ENCODE measurements at places on chromosomes 6 and 20.

DNA sequence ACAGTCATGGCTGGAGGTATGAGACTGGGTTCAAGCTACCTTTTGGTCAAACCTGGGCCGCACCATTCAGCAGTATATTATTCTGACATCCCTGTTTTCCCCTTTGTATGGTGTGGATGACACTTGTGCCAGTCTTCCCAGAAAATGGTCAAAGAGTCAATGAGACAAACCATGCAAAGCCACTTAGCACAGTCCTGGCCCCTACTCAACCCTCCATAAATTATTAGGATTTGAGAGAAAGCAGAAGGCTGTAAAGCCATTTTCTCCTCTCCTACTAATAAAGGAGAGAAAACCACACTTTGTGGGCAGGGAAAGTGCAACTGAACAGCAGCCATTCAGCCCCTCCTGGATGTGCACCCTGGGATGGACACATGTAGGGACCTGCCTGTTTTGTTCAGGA lies 236.2 kb downstream of the SLC24A3 start:
- DNase-seq = no peak

GRCh38 chr6:158729906-158730540 lies 80.2 kb downstream of the SYTL3 start:
- no peak for DNase-seq

- no peak for DNase-seq
These were observed 71.5 kb downstream of the EPB41L2 start for GRCh38 chr6:130991422-130992137.

GRCh38 chr6:148999929-149000468 lies 253.2 kb downstream of the UST start:
- peak; percentile 75 for DNase-seq

- no peak for DNase-seq
These were observed 1.7 kb upstream of the MYO6 start for GRCh38 chr6:75747152-75747992.

DNA sequence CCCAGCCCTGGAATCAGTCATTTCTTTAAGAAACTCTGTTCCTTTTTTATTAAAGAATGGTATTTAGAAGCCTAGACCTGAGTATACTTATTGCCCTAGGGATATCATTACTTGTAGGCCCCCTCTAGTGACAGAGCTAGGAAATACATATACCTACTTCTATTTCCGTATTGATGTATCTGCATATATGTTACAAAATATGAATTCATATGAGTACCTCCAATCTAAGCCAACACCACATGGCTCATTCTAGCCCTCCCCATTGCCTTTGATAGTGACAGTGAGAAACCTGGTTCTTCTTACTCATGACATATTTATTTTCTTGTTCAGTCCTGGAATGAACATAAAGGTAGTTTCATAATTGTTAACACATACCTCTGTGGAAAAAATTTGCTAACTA lies 137.2 kb downstream of the FARS2 start:
- peak; percentile 20 for DNase-seq

DNA sequence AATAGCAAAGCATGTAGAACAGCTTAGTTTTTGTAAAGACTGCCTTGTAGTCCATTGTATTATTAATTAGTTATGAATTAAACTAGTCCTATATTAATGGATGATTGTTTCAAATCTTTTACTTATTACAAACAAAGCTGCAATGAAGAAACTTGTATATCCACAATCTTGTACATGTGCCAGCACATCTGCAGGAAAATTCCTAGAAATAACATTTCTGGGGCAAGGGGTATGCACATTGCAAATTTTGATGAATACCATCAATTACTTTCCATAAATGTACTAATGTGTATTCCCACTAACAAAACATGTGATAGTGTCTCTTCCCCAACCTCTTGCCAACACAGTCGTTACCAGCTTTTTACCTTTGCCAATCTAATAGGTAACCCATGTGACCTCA lies 73.6 kb upstream of the AKAP12 start:
- DNase-seq = no peak

GRCh38 chr6:144585217-144585814 lies 300.2 kb downstream of the UTRN start:
- DNase-seq = no peak

DNA sequence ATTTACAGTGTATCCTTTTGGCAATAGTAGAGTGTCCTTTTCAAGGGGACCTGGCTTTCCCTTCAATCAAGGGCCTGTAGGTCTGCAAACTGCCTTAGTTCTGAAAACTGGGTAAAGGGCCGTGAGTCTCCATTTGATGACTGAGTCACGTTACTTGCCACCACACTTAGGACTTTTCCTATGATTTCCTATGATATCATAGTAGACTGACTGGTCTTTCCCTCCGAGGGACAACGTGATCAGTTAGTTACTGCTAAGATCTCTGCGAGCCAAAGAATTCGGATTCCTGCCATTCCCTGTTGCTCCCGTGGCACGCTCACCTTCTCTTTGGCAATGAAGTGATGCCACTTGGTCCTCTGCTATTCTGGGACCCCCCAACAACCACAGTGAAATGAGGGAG lies 8.4 kb downstream of the ZNF831 start:
- no peak for DNase-seq

DNA sequence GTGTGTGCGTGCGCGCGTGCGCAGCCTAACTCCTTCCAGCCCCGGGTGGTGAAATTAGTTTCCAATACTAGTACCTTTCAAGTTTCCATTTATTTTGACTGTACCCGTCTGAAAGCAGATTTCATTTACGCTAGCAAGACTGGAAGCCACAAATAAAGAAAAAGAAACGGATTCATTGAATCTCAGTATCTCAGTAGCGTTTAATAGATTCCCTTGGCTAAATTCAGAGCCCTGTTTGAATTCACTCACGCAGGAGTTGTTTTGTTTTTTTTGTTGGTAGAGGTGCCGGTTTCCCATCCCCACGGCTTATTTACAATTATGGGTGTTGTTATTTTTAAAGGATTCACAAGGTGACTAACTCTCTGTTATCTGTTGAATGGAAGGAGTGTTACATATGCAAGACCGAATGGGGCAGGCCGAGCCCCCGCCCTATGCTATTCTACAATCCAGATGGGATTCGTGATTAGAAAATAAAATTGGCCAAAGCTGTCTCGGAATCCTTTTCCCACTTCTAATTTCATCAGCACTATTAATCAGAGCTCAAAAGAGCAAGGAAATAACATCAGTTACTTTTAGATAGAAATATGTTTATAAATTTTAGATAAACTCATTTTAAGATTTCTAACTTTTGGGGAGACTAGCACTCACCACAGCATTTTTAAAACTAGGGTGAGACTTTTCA lies 2.3 kb upstream of the INSM1 start:
- DNase-seq = no peak

DNA sequence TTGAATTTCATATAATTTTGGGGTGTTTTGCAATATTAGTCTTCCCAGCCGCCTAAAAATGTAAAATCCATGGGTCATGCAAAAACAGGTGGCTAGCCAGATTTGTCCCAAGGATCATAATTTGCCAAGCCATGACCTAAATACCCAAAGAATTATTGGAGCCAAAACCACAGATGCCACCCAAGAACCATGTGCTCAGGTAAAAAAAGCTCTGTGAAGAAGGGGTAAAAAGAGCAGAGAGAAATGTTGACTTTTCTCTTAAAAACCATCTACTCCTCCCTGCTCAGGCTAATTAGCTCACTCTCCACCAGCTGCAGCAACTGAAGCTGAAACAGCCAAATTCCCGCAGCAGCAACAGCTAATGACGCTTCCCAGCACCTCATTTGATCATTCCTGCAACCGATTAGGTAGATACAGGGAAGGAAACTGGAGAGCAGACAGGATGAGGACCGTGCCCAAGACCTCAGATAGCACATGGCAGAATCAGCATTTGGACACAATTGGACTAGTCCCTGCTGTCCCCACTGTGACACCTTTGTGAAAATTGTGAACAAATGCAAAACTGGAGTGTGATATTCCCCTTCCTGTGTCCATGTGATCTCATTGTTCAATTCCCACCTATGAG lies 107.9 kb upstream of the NXT1 start:
- no peak for DNase-seq

- DNase-seq = no peak
These were observed 39.7 kb downstream of the FBXO9 start for GRCh38 chr6:53104916-53105315.

GRCh38 chr6:2939315-2940009 lies 31.9 kb downstream of the SERPINB6 start:
- no peak for DNase-seq

DNA sequence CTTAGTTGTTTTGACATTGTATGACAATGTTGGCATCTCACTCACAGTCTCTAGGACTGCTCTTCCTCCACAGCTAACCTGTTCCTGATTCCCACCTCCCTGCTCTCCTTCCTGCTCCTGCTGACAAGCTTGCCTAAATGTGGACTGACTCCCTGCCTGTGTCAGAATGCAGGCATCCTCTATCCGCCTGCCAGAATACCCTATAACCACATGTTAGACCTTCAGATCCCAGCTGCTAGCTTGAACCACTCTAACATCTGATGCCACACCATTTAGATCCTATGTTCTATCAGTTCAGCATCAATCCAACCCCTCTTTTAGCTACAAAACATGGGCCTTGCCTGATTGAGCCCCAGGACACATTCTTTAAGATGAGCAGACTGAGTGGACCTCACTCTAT lies 12.2 kb downstream of the FILIP1 start:
- DNase-seq = no peak

DNA sequence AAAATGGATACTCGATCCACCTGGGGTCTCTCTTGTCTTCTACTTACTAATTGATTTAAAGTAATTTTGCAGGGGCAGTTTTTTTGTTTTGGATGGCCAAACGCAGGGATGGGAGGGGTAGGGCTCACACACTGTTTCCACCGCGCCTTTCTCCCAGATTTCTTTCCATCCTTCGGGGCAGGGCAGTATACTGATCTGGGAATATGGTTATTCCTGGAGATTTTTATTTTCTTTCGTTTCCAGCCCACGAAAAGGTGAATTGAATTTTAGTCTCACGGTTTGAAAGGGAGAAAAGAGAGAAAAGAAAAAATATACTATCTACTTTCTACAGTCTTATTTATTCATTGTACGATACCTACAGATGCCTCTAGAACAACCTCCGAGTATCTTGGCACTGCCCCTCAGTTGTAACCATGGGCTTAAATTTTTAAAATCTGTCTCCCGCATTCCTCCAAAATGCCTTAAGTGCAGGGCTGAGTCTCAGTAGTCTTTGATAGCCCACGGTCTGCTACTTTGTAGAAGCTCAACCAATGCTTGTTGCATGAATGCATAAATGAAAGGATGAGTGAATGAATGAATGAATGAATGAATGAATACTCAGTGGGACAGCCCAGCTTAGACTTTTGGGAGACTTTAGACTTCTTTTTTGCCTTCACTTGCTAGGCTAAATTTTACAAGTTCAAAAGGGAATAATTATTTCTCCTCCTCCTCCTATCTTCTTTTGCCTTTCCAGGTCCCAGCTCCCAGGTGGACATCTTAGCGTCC lies 18.1 kb upstream of the TRIM27 start:
- DNase-seq = no peak

DNA sequence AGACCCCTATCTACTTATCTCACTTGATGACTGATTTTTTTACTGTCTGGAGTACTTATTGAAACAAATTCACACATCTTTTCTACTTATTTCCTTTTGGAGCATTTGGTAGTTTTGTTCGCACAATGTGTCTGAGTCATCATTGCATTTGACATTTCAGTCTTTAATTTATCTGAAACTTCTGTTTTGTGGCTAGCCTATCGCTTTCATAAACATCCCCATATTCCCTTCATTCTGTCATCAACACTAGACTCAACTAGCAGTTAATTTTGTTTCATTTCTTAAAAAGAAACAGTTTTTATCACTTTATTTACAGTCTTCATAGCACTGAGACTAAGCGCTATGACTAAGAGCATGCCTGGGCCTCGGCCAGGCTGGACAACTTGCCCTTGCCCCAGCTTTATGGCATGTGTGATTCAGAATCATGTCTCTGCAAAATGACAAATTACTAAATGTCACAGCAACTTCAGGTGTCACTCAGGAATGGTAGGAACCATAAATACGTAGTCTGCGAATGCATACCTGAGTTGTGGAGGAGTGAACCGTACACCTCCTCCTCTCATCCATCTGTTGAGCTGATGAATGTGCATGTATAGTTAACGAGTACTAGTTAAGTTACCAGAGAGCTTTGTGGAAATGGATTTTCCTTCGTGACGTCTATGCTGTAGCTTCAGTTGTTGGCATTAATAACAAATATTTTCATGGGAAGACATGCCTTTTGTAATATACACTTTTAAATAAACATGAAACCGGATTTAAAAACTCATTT lies 16.2 kb downstream of the L3MBTL3 start:
- no peak for DNase-seq

DNA sequence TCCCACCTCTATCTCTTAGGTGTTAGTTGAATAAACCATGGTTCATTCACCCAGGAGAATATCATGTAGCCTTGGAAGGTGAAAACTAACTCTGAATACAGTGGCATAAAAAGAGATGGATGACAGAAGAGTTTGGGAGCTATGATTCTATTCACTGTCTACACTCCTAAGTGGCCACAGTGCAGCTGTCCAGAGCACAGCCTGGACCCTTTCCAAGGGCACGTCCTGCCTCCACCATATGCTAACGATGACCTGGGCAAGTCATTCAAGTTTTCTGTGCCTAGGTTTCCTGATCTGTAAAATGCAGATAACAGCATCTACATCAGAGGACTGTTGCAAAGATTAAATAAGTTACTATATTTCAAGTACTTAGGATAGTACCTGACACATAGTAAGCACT lies 314.1 kb downstream of the PTPRT start:
- no peak for DNase-seq

DNA sequence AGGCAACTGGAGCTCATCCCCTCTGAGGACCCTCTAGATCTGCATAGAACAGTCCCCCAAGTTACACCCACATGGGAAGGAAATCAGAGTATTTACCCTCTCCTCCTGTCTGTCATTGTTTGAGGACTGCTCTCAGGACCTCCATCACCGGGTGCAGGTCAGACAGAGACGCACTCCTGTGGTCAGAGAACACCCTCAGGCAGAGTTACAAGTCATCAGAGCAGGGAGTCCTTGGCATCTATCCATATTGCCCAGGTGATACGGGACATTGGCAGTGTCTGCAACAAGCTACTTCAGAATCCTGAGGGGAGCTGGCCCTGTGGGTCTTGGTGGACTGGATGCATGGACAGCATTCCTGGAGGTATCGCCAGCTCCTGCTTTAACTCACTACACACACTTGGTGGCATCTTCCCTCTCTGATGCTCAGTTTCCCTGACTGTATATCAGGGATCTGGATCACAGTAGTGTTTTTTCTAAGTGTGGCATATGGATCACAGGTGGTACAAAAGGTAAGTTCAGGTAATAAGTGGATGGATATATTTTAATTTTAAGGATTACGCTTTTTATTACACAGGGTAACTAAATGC lies 15.1 kb upstream of the ISM1 start:
- no peak for DNase-seq

- DNase-seq = no peak
These were observed 580 bp downstream of the VEGFA start for GRCh38 chr6:43770372-43771209.

DNA sequence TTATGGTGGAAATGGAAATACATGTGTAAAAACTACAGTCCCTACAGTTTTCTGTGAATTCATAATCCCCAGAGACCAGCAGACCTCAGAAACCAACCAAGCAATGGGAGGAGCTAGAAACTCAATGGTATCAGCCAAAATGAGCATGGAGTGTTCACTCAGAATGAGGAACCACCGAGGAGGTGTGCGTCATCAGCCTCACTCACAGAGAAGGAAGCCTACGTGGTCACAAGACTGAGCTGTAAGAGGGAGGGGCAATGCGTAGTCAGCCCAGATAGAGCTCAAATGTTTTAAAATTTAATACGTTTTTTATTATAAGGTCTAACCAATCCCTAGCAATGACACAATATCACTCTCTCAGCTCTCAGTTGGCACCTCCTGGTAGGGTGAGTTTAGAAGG lies 17.4 kb downstream of the MYLK4 start:
- DNase-seq = no peak

- DNase-seq = no peak
These were observed 184.3 kb upstream of the OLIG3 start for GRCh38 chr6:137678451-137678850.
